SJSA1 (cell line): ENCODE measurements at places on chromosomes 7 and 10. TPM values are rescaled to one million over a fixed set of nuclear protein-coding genes. Genes with fewer than 3 reads are reported as not detected.

GRCh38 chr7:47329320-47329926 lies 252.5 kb downstream of the TNS3 start:
- peak; percentile 23 for DNase-seq

DNA sequence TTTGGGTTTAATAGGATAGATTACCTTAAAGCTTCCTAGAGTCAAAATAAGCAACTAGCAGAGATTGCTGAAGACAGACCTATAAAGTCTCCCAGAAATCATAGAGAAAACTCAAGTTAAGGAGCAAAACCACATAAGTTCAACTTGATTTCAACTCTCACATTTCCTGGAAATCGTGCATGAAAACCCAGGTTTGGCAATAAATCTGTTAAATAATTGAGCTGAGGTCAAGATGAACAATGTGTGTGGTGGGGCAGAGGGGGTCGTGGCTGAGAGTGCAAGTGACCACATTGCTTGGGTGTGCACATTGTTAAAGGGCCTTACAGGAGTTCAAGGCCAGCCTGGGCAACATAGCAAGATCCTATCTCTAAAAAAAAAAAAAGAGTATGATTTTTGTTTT lies 636.5 kb downstream of the GALNT17 start:
- no peak for DNase-seq

- no peak for DNase-seq
Observed at GRCh38 chr7:131326576-131326975, 1.1 kb upstream of the MKLN1 start.

- no peak for DNase-seq
Observed at GRCh38 chr10:1377231-1377630, 321.0 kb downstream of the WDR37 start.

DNA sequence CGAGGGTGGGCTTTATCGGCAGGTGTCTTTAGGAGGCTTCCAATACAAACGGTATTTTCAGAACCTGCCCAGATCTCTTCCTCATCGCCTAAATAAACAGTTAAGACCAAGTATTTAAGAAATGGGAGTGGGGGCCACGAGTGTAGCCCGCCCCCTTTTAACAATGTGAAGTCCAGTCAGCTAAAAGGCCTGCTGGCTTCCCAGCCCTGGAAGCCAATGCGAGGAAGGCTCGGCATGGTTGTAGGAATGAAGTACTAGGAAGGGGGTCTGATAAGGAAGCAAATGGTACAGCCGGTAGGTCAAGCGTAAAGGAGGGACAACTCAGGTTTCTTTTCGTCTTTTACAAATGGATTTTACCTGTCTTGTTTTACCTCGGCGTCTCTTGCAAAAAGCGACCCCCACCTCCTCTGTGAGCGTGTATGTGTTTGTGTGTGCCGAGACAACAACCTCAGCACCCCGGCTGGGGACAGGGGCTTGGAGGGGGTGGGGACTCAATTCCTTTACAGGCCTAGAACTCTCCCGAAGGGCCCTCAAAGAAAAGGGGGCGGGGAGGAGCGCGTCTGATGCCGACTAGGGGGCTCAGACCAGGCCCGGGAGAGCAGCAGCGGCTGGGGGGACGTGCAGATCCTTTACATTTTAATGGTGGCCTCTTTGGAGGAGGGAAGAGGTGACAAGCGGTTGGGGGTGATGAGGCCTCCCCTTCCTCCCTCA lies 147.6 kb downstream of the GPR85 start:
- DNase-seq = peak; percentile 14

GRCh38 chr7:94047956-94048355 lies 43.8 kb upstream of the BET1 start:
- DNase-seq = no peak

- no peak for DNase-seq
Observed at GRCh38 chr7:98215561-98216495, 4.6 kb downstream of the BHLHA15 start.

DNA sequence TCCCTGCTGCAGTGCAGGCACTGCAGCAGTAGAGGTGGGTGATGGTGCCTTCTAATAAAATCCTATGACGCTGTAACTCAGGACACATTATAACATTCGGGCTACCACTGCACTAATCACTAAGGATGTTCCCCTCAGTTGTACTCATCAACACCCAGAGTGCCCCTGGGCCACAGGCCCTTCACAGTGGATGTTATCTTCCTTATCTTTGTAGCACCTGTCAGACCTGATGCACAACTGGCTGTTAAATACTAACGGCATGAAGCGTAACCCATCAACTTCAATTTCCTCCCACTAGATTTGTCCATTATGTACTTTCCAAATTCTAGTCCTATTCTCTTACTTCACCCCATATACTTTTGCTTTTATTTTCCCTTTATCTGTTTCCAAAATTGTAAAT lies 66.3 kb downstream of the PARD3 start:
- DNase-seq = no peak

DNA sequence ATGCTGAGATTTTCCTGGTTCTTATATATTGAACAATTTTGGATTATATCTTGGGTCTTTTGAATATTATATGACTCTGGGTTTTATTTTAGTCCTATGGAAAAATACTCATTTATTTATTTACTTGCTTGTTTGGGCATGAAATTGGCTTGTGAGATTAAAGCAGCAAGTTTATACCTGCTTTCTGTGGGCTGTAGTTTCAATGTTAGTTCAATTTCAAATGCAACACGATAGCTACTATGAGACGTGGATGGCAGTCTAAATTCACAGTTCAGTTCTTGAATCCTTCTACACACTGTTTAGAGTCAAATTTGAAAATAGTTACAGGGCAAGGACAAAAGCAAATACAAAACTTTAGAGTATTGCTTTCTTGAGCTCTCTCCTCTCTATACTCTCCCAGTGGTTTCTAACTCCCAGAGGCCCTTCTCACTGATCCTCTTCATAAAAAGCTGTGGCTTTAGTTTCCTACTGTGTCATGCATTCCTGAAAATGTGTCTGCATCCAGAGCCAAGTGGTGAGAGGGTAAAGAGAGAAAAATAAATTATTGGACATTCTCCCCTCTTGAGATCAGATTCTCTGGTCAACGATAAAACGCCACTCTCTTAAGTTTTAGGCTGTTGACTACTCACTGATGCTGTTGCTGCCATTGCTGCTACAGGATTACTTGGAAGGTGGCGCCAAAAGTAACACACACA lies 34.4 kb downstream of the POLR1F start:
- no peak for DNase-seq

- no peak for DNase-seq
Observed at GRCh38 chr10:126867567-126868365, 37.5 kb upstream of the DOCK1 start.

GRCh38 chr7:107842213-107842612 lies 39.2 kb upstream of the SLC26A3 start:
- no peak for DNase-seq

DNA sequence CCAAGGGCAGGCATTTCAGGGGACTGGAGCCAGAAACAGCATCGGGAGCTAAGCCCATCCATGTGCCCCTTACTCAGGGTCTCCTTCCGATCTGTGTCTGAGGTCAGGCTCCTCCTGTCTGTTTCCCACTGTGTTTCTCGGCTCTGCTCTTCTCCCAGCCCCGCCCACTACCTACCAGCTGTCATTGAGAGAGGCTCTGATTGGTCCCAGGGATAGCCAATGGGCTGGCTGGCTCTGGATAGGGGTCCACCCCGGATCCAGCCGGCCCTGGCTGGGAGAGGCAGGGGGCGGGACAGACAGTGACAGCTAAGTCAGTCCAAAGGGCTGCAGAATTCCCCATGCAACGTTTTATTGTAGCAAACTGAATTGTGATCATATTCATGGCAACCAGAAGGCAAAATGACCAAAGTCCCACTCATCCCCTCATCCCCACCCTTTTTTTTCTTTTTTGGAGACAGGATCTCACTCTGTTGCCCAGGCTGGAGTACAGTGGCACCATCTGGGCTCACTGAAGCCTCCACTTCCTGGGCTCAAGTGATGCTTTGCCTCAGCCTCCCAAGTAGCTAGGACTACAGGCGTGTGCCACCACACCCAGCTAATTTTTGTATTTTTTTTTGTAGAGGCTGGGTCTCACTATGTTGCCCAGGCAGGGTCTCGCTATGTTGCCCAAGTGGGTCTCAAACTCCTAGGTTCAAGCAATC lies 76.3 kb downstream of the CLIP2 start:
- peak; percentile 40 for DNase-seq

DNA sequence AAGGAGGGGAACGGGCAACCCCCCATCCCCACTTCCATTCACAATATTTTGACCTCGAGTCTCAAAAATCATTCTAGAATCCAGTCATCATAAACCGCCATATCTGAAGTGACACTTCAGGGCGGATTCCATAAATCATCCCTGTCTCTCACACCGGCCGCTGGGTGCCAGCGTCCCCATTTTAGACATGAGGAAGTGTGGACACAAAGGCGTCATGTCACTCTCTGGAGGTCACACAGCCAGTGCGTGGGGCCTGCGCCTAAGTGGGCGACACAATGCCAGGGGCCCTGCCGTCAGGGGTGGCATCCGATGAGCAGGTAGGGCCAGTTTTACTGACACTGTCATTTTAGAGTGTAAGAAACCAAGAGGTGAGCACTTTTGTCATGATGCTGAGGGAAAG lies 19.5 kb downstream of the KCNH2 start:
- no peak for DNase-seq

DNA sequence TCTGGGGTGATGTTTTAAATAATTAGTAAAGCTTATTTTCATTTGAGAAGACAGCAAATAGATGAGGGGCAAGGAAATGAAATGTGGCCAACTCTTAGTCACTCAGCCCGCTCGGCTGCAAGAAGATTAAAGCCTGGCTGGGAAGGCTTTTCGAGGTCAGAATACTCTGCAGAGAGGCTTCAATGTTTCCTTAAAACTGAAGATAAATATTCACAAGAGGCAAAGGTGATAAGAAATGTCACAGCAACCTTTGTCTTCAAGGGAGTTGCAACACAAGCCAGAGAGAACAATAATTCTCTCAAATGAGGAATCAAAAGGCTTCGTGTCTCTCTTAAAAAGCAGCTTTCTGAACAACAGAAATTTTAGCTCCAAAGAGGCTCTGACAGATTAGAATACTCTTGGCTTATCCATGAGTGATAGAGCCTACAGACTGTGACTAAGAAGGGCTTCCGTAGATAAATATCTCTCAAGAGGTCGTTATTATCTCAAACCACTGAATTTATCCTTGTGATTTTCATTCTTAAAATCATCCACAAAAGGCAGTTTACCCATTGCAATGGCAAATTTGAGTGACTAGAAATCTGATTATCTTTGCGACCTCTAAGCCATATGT lies 92.5 kb downstream of the KLF6 start:
- DNase-seq = no peak

DNA sequence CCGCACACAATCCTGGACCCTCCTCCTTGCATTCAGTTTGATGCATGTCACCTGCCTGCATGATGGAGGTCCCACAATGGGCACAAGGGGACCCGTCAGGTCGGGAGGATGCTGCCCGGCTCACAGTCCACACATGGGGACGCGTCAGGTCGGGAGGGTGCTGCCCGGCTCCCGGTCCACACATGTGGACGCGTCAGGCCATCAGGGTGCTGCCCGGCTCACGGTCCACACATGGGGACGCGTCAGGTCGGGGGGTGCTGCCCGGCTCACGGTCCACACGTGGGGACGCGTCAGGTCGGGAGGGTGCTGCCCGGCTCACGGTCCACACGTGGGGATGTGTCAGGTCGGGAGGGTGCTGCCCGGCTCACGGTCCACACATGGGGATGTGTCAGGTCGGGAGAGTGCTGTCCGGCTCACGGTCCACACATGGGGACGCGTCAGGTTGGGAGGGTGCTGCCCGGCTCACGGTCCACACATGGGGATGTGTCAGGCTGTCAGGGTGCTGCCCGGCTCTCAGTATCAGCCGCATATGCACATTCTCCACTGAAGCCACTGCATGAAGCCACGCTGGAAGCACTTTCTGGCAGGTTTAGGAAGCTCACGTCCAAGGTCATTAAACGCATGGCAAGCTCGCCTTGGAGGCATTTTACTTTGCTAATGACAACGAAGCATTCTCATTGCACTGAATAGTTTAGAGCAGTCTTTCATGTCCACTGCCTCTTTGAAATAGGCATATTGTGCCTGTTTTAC lies 50.3 kb downstream of the DIP2C start:
- no peak for DNase-seq

GRCh38 chr7:131020759-131021261 lies 286.8 kb upstream of the KLF14 start:
- no peak for DNase-seq

GRCh38 chr10:16996530-16996964 lies 133.1 kb downstream of the CUBN start:
- no peak for DNase-seq

GRCh38 chr10:23294638-23295247 lies 49.9 kb downstream of the C10orf67 start:
- DNase-seq = no peak

DNA sequence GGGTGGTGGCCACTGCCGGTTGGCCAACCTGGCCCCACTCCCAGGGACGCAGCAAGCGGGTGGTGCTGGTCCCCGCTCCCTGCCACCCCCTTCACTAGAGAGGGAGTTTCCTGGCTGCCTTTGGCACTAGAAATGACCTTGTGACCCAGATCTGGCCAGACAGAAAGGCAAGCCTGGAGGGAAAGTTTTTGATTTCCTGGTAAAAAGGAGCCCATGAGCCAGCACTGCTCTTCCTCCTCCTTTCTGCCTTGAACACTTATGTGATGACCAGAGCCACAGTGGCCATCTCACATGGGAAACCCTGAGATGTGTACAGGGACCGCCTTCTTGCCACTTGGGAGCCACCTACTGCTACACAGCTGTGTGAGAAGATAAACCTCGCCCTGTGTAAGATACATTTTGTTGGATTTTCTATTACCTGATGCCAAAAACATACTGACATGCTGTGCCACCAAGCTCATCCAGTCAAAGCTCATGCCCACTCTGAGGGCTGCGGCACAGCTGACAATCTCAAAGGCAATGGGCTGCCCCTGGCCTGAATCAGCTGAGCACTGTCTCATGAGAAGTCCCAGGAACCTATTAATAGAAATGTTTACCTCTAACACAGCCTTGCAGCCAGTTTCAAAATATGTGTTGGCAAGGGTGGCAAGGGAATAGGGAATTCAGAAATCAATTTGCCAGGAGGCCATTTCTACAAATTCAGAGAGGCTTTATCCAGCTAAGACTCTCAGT lies 94.0 kb downstream of the CYTH3 start:
- no peak for DNase-seq

DNA sequence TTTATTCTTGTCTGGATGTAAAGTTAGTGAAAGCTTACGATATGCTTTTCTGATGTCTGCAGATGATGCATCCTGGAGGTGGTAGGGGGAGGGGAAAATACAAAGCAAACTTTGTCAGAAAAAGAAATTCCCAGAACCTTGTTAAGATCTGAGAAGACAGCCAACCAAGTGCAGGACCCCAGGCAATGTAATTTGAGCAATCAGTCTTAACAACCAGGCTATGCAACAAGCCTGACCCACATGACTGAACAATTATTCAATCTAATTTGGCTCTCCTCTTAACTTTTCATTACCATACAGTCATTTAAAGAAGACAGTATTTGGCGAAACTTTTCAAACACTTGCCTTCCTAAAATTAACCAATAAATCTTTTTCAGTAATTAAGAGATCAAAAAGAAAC lies 74.5 kb downstream of the DNAJC1 start:
- DNase-seq = no peak

Gene MRLN
- not detected in 2 replicates for total RNA-seq

Gene SRI
- total RNA-seq = 75.6 and 103 TPM in 2 replicates

Gene CDH23
- total RNA-seq = 0.16 and 0.37 TPM in 2 replicates

Gene SMKR1
- total RNA-seq = 1.7 TPM in 1 of 2 replicates, not detected in the other

Gene LIPK
- total RNA-seq = not detected in 2 replicates

Gene PTF1A
- not detected in 2 replicates for total RNA-seq

Gene AGR2
- total RNA-seq = not detected in 2 replicates

Gene TSPAN12
- total RNA-seq = 1.8 and 2.3 TPM in 2 replicates

Gene UBE2D4
- 12.1 and 13.0 TPM in 2 replicates for total RNA-seq

Gene SLC26A5
- not detected in 2 replicates for total RNA-seq

Gene ACBD7
- total RNA-seq = 7.3 and 9.1 TPM in 2 replicates

Gene EXOSC1
- 59.1 and 60.1 TPM in 2 replicates for total RNA-seq

Gene PSAP
- 251 and 322 TPM in 2 replicates for total RNA-seq

Gene LRRC4
- 0.34 and 1.4 TPM in 2 replicates for total RNA-seq

Gene GRID1
- total RNA-seq = 0.05 TPM in 1 of 2 replicates, not detected in the other

Gene NANOS1
- 0.71 and 2.7 TPM in 2 replicates for total RNA-seq

Gene DYDC2
- not detected in 2 replicates for total RNA-seq
